ENCODE measurements at places on chromosomes 3 and 15.

- DNase-seq = no peak
Measured at GRCh38 chr3:119308355-119308754, 14.2 kb downstream of the ARHGAP31 start.

DNA sequence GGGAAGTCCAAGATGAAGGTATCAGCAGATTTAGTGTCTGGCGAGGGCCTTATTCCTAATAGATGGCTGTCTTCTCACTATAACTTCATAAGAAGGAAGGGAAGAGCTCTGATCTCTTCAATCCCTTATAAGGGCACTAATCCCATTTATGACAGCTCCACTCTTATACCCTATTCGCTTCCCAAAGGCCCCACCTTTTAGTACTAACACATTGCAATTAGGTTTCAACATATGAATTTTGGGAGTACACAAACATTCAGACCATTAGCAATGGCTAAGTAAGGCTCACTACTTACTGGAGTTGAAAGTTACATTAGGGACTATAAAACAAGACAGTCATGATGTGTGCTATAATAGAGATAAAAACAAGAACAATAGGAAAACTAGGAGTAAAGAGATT is 118.9 kb downstream of the NECTIN3 start:
- DNase-seq = no peak

- no peak for DNase-seq
Measured at GRCh38 chr15:75149867-75150709, 51.6 kb upstream of the C15orf39 start.

DNA sequence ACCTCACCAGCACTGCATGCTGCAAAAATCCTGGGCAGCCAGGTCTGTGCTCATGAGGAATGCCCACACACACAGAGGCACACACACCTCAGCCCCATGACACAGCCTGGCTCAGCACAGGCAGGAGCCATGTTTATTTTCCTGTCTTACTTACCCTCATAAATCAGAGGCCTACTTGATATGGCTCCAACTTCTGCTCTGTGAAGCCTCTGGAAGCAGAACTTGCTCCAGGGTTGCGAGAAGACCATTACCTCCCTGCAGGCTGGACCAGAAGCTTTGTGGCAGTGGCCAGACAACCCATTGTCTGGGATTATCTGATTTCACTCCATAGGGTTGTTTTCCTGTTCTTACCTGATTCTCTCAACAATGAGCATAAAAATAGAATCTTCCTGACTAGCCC is 43.8 kb upstream of the CMTM8 start:
- no peak for DNase-seq

- no peak for DNase-seq
Measured at GRCh38 chr3:42853739-42854302, 21.9 kb downstream of the CYP8B1 start.

DNA sequence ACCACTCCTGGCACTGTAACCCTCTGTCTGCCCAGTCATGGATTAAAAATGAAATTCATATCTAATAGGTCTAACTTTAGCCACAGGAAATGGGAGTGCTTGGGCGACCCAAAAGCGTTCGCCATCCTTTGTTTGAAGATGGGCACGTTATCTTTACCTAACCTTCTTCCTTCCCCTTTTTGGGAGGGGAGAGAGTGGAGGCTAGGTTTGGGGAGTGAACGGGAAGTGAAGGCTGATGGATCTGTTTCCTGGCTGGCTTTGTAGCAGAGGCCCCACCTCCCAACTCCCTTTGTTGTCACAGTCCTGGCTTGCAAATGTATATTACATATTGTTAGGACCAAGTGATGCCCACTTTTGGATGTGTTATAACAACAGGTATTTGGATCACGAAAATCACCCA is 98.1 kb upstream of the ARHGEF3 start:
- DNase-seq = no peak

DNA sequence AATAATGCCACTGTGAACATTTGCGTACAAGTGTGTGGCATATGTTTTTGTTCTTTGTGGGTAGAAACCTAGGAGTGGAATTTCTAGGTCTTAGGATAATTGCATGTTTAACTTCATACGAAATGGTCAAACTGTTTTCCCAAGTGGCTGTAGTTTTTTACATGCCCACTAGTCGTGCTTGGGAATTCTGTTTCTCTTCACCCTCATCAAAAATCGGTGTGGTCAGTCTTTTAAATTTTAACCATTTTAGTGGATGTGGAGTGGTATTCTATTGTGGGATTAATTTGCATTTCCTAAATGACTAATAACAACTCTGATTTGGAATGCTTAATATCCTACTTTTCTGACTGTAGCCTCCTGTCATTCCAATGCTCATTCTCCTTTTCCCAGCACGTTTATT is 27.6 kb downstream of the ZFAND6 start:
- DNase-seq = no peak

- no peak for DNase-seq
Measured at GRCh38 chr3:29406291-29406832, 125.5 kb downstream of the RBMS3 start.

- DNase-seq = no peak
Measured at GRCh38 chr3:32575451-32576113, 4.9 kb upstream of the DYNC1LI1 start.

DNA sequence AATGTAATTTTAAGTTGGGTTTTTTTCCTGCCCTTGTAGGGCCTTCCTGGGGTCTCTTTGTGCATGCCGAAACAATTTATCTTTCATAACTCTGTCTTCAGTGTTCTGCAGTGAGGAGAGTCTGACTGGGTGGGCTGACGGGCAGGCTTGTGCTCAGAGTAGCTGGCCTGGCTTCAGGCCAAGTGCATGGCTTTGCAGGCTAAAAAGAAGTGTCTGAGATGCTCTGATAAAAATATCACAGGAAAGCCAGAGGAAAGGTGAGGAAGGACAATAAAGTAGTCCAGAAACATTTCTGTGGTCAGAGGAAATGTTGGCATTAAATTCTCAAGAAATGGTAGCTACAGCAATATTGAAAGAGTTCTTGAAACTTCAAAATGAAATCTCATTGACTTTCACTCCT is 25.5 kb downstream of the ST3GAL6 start:
- no peak for DNase-seq

DNA sequence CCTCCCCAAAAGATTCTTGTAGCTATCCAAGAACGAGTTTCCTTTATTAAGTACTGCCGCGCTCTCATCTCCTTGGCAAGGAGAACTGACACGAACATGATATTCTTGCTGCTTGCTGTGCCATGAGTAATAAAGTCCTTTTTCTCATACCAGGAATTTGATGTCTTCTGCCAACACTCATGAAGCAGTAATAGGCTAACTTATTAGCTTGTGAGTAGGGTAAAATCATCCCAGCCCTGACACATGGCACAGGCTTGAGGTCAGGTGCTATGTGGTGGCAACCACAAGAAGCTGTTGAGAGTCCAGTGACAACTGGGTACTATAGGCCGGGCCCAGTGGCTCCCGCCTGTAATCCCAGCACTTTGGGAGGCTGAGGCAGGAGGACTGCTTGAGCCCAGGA is 22.7 kb upstream of the UBXN7 start:
- DNase-seq = no peak

GRCh38 chr3:15431256-15431837 is 3.9 kb downstream of the EAF1 start:
- no peak for DNase-seq

DNA sequence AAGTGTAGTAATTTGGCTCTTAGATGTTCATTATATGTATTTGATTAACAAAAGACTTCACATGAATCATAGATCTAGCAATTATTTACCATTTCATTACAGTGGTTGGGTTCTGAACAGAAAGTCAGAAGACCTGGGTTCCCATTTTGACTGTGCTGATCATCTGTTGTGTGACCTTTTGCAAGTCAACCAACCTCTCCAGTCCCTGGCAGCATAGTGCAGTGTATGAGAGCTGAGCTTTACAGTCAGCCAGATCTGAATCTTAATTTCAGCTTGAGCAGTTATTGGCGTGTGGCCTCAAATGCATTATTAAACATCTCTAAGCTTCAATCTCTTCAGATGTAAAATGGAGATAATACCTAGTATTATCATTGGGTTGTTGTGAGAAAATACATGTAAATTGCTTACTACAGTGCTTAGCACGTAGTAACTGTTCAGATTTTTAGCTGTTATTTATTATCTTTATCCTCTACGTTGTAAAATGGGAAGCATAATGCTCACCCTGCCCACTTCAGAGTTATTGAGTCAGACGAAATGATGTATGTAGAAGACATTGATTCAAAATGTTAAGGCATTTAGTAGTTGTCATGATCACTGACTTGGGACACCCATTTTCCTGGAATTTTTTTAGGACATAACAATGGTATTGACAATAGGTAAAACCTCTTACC is 104.0 kb downstream of the KLHL25 start:
- peak; percentile 55 for DNase-seq

DNA sequence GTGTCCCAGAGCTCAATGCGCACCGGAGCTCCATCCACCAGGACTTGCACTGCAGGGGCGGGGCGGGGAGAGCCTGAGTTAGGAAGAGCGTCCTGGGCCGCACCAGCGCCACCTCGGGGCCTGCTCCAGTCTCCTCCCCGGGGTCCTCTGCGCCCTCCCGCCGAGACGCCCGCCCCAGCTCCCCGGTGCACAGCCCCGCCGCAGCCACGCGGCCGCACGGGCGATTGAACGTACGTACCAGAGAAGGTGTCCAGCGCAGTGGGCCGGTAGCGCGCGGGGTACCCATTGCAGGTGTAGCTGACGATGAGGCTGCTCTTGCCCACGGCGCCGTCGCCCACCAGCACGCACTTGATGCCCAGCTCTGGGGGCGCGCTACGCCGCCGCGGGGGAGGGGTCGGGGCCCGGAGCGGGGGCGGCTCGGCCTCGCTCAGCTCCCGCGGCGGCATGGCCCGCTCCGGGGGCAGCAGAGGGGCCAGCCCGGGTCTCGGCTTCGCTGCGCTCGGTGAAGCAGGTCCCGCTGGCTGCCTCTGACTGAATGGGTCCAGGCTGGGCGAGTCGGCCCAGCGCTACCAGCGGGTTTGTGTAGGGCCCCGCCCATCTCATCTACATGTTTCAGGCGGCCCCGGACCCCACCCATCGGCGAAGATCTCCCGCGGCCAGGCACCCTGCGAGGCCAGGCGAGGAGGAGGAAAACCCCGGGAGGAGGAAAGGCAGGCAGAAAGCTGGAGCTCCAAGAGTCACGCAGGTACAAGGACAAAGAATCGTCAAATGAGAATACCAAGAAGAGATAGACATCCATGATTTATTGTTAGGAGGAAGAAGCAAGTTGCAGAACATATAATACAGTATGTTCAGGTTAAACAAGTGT is at the start of gene RHOV:
TSS of gene RHOV (minus strand) at position 541 of the 868 bp plus-strand sequence. CDS start at position 446, 95 bp downstream.
- peak; percentile 72 for DNase-seq

DNA sequence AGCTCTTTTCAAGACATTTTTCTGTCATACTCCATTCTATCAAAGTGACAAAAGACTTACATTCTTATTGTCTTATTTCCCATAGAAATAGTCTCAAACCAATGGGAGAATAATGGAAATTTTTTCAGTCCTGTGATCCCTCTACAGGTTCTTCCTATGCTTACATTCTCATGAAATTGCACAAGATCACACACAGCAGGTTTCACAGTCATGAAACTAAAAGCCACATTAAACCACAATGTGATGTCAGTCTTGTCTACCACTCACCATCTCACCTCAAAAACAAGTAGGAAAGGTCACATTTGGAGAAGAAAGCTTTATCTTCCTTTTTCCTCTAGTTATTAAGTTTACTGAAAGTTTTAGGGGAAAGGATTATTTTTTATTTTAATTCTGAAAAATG is 161.0 kb upstream of the RORA start:
- no peak for DNase-seq

DNA sequence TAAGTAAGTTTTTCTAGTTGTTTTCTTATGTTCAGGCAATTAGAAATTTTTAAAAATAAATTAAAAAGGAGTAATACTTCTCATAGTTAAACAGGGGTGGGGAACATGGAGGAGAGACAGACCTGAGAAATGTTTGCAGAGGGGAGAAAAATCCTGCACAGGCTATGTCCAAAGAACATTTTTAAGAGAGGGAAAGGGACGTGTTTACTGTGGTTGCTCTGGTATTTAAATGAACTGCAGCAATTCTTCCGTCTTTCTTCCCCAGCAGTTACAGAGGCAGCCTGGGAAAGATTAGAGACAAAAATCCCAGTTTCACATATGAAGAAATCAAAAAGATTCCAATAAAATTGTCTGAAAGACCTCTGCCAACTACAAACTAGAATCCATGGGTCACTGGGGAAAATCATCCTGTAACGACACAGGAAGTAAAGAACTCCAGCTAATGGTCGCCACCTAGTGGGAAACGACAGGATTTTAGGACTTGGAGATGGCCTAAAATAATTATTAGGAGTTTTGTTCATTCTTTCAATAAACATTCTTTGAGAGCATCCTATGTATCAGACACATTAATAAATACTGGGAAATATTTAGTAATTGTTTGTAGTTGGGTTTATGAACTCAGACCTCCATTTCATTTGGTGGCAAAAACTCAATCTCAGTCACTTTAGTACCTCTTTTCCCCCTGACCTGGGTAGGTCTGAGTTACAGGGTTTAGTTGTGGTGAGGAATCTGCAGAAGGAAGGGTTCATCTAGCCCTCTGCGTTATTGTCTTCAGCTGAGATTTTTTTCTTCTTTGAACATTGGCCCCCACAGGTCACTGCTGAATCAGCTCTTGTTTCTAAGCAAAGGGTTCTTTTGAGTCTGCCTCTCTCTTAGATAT is 69.9 kb upstream of the GOLIM4 start:
- peak; percentile 47 for DNase-seq

DNA sequence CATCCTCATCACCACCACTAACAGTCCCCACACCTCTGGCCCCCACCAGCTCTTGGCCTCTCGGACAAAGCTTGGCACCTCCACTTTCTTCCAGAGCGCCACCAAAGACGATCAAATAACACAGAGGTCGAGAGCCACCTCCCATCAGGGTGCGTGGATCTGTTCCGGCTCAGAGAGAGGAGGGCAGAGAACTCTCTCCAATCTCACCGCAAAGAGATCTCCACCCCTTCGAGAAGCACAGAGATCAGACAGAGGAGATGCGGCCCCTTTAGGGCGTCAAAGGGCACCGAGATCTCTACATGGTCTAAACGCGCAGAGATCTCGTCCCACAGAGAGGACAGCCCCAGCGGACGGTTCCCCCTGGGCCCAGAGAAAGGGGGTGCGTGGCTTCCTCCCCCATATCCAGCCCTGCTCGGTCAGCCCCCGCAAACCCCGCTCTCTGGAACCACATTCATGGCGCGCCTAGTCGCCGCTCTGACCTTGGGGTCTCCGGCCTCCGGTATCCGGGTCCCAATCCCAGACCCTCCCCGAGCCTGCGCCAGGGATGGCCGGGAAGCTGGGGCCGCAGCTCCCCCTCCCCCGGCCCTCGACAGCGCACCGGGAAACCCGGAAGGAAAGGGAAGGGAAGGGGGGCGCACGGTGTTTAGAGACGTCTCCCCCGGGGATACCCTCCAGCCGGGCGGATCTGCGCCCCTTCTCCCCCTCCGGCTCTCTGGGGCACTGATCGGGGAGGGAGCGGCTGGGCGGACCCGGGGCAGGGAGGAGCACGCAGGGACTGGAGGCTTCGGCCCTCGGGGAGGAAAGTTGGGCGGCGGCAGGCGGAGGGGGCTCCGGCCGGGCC is 608 bp downstream of the SCN5A start:
- DNase-seq = no peak
